ENCODE measurements at places on chromosomes 4 and X. TPM values are rescaled to one million over a fixed set of nuclear protein-coding genes. Genes with fewer than 3 reads are reported as not detected.

- no peak for DNase-seq
These were observed 3.5 kb downstream of the GUCY1B1 start for GRCh38 chr4:155762334-155762733.

The FDCSP gene
- polyA plus RNA-seq, result not detected

DNA sequence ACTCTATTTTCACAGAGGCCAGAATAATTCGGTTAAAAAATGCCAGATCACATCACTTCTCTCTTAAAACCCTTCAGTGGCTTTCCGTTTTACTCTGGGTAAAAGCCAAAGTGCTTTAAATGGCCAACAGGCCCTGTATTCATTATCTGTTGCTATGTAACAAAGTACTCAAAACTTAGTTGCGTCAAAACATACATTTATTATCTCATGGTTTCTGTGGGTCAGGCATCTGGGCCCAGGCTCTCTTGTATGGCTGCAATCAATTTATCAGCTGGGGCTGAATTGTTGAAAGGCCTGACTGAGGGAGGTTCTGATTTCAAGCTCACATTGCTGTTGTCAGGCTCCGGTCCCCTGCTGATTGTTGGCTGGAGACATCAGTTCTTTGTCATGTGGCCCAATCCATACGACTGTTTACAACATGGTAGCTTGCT lies 72.7 kb upstream of the H2AZ1 start:
- DNase-seq, result no peak

DNA sequence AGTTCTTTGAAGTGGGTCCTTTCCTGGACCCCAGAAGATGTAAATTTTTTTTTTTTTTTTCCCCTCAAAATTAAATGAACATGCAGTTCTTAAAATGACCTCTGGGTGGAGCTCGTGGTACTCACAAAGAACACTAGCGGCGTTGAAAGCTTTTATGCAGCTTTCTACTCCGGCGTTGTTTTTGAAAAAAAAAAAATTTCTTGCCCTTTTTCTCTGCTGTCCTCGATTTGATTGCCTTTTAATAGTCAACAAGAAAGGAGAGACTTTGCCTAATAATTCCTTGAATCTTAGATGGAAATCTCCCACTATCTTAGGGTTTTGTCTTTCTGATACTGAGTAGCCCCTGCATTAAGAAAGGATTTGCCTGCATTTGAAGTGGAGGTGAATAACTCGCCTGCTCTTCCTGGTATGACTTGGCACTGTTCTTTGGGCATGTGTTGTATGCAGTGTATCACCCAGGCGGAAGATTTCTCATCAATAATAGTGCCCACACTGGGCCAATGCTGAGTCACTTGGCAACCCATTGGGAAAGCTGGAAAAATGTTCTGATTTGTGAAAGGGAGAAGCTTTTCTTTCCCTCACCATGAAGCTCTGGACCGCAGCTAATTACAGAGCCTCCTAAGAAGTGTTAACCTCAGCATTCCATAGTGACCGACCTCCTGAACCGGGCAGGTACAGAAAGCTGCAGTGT lies 104.0 kb downstream of the PHEX start:
- peak; percentile 54 for DNase-seq

DNA sequence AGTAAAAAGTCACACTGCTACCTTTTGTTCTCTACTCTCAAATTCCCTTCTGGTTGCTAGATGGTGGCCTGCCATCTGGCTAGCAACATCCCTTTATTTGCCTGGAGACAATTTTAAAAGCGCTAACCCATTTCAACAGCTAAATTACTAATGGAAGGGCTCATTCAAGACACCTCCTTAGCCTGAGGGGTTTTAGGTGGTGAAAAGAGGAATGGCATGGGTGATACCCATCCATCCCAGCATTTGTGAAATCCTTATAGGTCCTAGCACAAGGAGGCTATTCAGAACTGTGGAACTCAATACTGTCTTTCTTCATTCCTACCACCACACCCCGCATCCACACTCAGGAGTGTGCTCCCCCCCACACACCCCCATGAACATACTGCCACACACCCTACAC lies 33.5 kb downstream of the ARHGEF9 start:
- DNase-seq, result no peak

- DNase-seq, result no peak
These were observed at the start of gene GLRB for GRCh38 chr4:157075811-157076577. Gene GLRB (plus strand): TSS chr4:157076150. CDS start chr4:157078025, 1,875 bp downstream.

The C1QTNF7 gene
- polyA plus RNA-seq, result not detected

The LDB2 gene
- not detected for polyA plus RNA-seq

GRCh38 chrX:54721424-54721823 lies 76.6 kb downstream of the ITIH6 start:
- DNase-seq, result no peak

The FAM114A1 gene
- polyA plus RNA-seq, result 1.8 TPM

DNA sequence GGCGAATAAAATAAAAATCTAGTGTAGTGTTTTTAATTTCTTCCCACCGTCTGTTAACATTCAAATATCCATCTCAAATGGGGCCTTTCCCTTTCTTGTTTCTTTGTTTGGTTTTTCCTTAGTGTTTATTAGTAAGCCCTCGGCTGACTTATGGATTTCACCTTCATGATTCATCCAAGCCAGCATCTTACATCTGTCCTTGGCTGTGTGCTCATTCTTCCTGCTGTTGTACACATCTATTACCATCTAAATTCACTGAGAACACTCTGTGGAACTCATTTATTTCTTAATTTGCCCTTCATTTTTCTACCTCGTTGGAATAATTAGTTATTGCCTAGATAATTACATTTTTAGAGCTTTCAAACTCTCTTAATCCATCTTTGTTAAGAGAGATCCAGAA lies 84.9 kb downstream of the SPCS3 start:
- no peak for DNase-seq

The BEND2 gene
- polyA plus RNA-seq, result not detected

DNA sequence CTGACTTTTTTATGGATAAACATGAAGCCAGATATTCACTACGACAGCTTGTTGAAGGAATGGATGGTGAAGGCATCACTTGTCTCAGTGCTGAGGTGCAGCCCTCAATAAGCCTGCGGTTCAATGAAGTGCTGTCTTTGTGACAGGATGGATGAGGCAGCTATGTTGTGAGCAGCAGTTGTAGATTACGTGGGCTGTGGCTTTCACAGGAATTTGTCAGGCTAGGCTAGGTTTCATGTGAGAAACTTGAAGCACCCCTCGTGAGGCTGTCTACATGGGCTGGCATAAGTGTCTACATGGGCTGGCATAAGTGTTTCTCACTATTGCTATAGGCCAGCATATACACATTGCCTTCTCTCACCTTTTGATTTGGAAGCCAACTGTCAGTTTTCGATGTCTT lies 1050.0 kb downstream of the ADGRL3 start:
- no peak for DNase-seq

DNA sequence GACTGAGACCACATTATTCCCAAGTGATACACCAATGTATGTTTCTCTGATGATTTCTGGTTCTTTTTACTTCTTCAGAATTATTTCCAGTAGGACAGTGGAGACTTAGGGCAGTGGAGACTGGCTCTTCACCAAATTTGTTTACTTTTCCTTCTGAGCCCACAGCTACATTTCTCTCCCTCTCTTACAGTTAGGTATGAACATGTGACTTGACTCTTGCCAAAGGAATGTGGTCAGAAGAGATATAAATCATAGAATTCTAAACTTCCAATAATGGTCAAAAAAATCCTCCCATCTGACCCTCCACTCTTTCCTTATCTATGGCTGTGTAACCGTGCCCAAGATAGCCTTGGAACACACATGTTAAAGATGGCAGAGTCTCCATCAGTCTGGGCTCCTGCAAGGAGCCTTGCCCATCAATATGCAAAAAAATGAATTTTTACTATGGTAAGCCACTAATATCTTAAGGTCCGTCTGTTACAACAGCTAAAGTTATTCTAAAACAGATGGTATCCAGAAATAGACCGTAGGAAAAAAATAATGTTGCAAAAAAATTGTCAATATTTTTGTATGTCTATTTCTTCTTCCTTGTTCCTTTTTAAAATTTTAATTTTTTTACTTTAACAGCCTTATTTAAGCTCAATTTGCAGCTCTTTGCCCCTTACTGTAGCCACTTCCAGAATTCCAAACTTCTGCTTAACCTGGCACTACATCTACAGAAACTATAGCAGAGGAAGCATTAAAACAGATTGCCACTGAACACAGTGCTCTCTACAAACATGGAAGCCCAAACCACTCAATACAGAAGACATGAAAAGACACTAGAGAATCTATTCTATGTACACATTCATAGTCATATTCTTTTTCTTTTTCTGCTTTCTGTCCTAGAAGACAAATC lies 260.7 kb downstream of the COL25A1 start:
- no peak for DNase-seq

DNA sequence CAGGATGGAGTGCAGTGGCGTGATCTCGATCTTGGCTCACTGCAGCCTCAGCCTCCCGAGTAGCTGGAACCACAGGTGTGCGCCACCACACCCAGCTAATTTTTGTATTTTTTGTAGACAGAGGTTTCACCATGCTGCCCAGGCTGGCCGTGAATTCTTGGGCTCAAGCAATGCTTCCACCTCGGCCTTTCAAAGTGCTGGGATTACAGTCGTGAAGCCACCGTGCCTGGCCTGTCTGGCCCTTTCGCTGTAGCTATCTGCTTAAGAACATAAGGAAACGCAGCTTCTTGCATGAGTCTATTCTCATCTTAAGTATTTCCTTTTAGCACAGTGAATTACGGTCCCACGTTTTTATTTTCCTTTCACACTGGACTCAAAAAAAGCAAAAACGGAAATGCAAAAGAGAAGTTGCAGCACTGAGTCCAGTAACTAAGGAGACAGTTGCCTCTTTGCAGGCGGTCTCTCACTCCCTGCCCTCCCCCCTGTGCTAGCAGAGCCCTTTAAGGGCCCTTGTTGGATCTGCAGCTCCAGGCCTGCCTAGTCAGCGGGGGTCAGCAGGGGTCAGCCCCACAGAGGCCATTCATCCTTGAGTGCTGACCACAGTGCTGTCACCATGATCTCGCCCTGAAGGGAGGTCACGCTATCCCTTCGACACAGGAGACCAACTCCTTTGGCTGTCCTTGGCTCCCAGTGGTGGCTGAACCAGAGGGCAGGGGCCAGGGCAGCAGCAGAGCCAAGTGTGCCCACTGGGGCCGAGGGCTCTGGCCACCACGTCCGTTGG lies 21.8 kb upstream of the TBC1D14 start:
- DNase-seq, result no peak

The MAGEC2 gene
- not detected for polyA plus RNA-seq

- no peak for DNase-seq
These were observed 35.5 kb downstream of the HTRA3 start for GRCh38 chr4:8304827-8305695.

Data from B cell (primary cell).